SJCRH30 (cell line): ENCODE measurements at places on chromosomes 3 and 15. TPM values are rescaled to one million over a fixed set of nuclear protein-coding genes. Genes with fewer than 3 reads are reported as not detected.

KLHL6 gene
- not detected in 2 replicates for total RNA-seq

- peak; percentile 18 for DNase-seq
Measured at GRCh38 chr3:65005486-65005885, 317.7 kb upstream of the ADAMTS9 start.

DNA sequence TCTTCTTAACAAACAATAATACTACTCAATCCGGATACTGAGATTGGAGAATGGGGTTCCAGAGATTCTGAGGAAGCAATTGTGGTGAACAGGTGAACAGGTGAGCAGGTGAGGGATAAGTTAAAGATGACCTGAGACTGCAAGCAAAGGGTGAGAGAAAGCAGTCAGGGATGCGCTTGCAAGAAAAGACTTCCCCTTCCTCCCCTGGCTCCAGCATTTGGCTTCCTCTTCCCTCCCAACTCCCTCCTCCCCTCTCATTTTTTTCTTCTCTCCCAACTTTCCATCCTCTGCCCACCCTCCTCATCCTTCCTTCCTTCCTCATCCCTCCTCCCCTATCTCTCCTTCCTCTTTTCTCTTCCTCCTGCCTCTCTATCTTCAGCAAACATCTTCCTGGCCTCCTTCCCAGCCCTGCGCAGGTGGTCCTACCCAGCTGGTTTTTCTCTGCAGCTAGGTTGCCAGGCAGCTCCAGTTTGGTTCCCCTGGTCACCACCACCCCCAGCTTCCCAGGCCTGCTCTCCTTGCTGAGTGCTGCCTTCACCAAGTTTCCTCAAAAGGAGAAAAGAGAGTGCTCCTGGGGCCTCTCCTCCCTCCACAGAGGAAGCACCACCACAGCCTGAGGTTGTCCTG is 10.4 kb upstream of the VIPR1 start:
- DNase-seq = no peak

GRCh38 chr3:18295171-18295920 is 129.8 kb downstream of the SATB1 start:
- DNase-seq = peak; percentile 70

GRCh38 chr3:188051801-188052168 is 102.2 kb upstream of the LPP start:
- no peak for DNase-seq

DNA sequence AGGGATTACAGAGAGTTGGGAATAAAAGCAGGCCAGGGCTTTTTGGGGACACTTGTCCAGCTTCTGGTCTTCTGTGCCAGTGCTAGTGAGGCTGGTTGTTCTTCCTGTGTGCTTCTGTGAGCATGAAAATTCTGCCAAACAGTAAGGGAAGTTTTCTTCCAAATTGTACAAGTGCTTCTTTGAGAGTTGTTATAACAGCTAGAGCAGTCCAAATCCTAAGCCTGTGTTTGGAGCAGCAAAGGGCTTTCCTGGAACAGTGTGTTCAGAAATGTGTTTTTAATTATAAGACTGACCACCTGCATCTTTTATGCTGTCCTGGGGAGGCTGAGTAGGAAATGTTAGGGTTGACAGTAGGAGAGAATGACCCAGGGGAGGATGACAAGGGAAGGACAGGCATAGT is 223.0 kb upstream of the P2RY1 start:
- no peak for DNase-seq
